ENCODE measurements at places on chromosomes 3 and 15.

DNA sequence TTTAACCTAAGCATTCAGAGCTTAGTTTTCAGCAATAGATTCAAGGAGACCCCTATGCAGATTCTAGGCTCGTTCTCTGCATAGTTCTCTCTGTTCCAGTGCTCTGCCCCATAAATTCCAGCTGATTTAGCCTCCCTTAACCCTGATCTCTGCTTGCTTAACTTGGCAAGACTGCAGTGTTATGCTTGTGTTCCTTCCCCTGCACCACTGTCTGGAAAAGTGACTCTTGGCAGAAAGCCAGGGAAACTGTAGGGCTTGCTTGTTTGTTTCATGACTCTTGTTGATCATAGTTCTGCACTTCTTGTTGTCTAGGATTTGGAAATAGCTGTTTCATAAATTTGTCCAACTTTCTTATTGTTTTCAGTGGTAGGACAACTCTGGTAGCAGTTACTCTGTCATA, 40.1 kb downstream of the ANAPC13 start:
- DNase-seq: peak; percentile 89

- no peak for DNase-seq
These were observed 269.7 kb upstream of the THRB start for GRCh38 chr3:24764236-24764915.

DNA sequence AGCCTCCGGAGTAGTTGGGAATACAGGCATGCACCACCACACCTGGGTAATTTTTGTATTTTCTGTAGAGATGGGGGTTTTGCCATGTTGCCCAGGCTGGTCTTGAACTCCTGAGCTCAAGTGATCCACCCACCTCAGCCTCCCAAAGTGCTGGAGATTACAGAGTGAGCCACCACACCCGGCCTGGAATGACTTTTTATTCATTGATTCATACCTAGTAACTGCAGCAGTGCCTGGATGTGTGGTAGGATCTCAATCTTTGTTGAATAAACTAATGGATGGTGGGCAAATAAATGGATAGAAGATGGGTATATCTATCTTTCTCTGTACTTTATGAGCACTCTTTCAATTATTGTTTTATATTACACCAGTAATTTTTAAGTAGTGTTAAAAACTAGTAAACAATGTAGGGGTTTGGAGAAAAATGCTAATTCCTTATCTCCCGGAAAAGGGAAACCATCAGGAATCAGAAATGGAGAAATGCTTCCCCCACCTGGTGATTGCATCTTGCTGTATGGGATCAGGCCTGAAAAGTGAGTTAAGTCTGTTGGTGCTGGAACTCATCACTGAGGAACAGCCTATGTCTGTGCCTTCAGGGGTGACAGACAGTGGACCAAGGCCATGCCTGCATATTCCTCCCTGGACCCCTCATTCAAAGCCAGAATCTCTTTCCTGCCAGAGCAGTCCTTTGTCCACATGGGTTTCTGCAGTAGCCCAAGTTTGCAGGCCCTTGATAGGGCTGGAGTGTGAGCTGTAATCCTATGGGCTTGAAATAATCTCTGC, 161.0 kb upstream of the CTDSPL start:
- no peak for DNase-seq

DNA sequence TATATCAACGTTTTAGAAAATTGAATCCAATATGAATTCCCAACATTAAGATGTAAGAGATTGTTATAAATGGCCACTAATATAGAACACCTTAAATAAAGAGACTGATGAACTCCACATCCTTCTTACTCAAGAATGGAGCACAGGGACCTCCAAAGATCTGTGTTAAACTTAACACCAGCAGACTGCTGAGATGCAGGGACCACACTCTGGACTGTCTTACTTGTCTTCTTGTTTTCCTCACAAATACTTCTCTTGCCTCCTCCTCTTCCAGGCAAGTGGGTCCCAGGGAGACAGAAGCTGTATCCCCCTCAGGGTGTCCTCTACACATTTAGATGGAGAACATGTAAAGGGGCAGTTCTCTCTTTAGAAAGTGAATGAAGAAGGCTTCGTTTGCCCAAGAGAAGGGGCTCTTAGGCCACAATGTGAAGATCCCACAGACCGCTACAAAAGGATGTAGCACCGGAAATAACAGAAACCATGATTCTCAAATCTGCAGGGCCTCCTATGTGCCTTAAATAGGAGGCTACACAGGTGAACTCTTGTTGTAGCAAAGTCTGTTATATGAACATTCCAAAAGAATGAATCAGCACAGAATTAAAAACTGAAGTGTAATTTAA, 52.2 kb downstream of the SATB1 start:
- no peak for DNase-seq

- no peak for DNase-seq
These were observed 21.7 kb upstream of the KPNA4 start for GRCh38 chr3:160587105-160587504.

DNA sequence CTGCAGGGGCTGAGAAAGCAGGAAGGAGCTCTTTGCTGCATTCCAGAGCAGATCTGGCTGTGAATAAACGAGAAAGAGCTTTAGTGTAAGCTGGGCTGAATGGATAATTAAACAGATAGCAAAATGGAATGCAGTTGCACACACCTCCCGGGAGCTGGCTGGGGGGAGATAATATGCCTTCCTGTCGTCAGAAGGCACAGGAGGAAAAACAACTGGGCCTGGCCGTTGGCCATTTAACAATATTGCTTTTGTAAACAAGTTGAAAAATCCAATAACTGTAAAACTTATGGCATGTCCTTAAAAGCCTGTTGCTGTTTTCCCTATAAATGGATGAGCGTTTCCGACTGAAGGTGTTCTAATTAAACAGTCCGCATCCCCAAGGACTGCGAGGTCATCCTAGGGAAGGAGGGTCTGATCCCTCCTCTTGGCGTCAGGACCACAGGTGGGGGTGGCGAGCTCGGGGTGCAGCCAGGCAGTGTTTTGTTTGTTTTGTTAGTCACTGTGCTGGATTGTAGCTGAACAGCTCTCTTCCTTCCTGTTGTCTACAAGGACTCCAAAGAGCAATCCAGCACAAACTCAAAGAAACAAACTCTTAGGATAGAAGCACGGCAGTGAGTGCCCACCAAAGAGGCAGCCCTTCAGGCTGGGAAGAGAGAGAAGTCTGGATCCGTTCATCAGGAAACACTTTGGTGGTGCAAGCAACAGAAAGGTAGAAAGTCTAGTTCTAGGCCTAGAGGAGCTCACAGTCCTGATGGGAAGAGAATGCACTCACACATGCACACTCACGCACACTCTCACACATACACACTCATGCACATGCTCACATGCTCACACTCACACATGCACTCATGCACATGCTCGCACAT, 133.4 kb upstream of the SMAD3 start:
- DNase-seq: peak; percentile 49

- no peak for DNase-seq
These were observed 1354.7 kb upstream of the EPHA6 start for GRCh38 chr3:95459706-95460105.

- DNase-seq: no peak
These were observed 293.1 kb downstream of the GBE1 start for GRCh38 chr3:81468391-81468790.

DNA sequence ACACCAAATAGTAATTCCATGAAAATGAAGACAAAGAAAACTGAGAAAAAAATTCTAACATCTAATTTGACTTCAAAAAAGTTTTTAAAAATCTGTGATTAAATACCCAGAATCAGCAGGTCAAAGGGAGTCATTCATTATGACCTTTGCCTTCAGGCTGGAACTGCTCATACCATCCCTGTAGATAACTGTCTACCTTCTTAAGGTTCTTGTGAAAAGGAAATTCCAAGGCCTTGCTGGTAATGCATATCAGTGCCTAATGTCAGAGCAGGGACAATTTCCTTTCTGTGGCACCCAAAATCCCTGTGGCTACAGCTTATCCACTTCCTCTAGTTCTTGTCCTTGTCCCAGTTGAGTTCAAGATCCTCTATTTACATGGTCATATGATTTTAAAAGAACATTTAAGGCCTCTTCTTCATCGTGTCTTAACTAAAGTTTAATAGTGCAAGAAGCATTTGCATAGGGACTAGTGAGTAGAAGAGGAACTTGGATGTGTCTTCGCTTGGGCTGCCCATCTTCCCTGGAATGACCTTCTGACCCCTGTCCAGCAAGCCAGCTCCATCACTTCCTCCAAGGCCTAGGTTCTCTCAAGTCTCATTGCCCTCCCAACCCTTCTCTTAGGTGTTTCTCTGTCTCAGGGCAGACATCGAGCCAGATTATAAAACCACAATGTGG, 8.7 kb upstream of the PLCL2 start:
- DNase-seq: no peak

DNA sequence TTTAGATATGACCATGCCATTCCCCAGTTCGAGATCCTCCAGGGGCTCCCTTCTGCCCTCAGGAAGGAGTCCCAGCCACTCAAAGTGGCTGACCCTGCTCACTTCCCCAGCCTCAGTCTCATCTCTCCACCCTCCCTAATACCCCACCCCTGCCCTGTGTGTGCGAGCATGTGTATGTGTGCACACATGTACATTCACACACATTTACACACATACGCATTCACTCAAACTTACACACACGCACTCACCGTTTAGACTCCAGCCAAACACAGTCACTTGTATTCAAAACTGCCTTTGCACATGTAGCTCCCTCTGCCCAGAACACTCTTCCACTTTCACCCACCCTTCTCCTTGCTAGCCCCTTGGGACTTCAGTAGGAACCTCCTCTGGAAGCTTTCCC, 11.4 kb downstream of the PLA2G4E start:
- DNase-seq: no peak

GRCh38 chr3:99868311-99868646, 50.6 kb downstream of the CMSS1 start:
- no peak for DNase-seq

- peak; percentile 56 for DNase-seq
These were observed 34.7 kb downstream of the POLG start for GRCh38 chr15:89299896-89300295.

DNA sequence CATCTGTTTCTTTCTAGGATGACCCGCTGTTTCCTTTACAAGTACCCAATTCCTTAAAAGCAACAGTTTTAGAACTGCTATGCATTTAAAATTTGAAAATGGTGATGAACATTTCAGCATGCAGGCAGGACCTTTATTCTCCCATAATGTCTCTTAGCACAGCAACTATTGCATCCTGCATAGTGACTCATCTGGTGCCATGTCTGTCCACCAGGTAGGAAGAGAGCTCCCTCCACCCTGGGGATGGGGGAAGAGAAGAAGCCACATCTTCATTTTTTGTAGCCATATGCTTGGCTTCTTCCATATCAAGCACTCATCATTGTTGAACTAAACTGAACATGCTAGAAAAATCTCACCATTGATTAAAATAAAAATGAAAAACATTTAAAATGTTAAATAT, 9.9 kb downstream of the GPR15 start:
- DNase-seq: no peak

DNA sequence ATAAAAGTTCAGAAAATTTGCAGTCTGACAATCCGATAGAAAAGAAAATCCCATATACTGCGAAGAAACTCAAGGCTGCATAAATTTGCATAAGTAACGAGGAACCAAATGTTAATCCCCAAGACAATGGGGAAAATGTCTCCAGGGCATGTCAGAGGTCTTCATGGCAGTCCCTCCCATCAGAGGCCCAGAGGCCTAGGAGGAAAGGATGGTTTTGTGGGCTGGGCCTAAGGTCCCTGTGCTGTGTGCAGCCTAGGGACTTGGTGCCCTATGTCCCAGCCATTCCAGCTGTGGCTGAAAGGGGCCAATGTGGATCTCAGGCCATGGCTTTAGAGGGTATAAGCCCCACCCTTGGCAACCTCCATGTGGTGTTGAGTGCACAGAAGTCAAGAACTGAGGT, 21.3 kb upstream of the CCR4 start:
- DNase-seq: no peak

DNA sequence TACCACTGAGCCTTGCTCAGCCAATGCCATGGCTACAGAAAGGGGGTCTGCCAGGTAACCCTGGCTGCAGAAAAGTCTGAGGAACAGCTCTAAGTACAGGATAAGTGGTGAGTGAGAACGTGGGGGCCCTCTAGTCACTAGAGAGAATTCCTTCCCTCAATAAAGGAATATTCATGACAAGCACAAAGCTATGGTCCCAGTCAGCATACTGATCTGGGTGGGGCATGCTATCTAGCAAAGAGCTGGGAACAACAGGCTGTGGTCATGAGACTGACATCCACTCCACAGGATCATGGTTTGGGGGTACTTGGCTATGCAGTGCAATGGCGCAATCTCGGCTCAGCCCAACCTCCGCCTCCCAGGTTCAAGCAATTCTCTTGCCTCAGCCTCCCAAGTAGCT, 140.4 kb downstream of the MTHFS start:
- DNase-seq: no peak

DNA sequence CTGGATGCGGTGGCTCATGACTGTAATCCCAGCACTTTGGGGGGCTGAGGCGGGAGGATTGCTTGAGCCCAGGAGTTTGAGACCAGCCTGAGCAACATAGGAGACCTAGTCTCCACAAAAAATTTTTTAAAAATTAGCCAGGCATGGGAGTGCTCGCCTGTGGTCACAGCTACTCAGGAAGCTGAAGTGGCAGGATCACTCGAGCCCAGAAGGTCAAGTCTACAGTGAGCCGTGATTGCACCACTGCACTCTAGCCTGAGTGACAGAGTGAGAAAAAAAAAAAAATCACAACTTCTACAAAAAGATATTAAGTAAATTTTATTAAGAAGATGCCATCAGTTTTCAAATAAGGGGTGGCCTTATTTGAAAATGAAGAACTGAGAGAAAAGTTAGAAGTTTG, 11.9 kb upstream of the PLA2G4D start:
- no peak for DNase-seq

GRCh38 chr15:82950295-82950694, 2.2 kb downstream of the HOMER2 start:
- DNase-seq: no peak

DNA sequence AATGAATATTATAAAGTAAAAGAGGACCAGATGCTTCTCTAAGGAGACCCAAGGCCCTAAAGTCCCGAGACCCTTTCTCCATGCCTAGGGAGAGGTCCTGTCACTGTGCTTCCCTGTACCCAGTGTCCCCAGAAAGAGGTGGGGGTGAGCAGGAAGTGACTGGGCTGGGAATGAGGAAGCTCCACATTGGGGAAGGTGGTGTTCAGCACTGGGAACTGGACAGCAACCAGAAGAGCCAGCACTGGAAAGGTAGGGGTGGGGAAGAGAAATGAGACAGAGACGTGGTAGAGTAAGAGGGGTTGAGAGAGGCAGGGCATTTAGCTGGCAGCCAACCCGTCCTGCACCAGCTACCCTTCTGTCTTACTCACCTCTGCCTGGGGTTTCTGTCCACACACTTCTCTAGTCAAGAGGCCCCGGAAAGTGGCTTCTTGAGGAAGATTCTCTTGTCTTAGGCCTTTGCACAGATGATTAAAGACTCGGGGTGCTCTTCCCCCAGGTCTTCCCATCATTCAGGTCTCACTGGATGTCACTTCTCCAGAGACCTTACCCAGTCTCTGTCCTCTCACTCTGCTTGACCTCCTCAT, 12.2 kb downstream of the RRP9 start:
- DNase-seq: no peak

GRCh38 chr3:6079011-6079410, 781.9 kb upstream of the GRM7 start:
- DNase-seq: no peak

DNA sequence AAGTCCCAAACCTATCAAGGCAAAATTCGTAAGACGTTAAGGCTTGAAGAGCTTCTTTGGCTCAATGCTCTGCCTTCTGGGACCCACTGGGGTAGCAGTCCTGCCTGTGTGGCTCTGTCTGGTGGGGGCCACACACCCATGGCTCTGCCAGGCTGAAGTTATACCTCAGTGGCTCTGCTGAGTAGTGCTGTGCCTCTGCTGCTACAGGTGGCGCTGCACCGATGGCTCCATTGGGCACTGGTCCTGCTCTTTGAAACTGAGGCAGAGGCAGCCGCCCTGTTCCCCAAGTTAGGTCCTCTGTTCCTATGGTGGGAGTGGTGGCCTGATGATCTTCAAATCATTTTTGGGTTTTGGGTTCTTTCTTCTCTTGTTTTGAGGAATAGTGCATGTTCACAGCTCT, 68.0 kb upstream of the AP4E1 start:
- no peak for DNase-seq

Data from fibroblast of gingiva (primary cell).